AG08396 (cell line): ENCODE measurements at places on chromosomes 5 and 9.

- no peak for DNase-seq
These were observed 61.2 kb downstream of the UBAP1 start for GRCh38 chr9:34240006-34240405.

DNA sequence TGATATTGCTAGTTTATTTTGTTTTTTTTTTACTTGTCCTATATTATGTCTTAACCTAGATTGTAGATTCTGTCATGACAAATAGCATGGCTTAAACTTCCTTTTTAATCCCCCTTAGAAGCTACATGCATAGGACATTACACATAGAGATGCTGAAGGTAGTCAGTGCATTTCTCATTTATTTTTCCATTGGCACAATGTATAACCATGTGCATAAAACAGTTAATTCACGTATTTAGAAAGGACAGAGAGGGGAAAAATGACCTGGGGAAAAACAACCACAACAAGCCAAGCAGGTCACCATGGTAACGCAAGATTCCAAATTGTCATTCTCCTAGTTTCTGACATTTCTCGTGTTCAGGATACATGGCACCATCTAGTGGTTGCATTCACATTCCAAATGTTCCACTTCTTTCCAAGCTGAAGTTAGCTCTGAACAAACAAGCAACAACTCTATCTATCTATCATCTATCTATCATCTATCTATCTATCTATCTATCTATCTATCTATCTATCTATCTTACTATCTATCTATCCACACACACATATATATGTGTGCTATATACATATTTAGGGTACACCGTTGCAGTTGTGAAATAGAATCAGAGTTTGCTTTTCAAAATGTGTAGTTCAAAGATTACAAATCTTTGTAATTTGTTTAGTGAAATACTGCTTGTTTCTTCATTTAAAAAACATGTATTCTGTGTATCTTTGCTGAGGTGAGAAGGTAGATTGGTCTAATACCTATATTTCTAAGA, 487.2 kb upstream of the ST8SIA4 start:
- peak; percentile 6 for DNase-seq

GRCh38 chr9:114108016-114108833, 9.1 kb upstream of the KIF12 start:
- DNase-seq = peak; percentile 92

GRCh38 chr5:107359916-107360234, 310.9 kb downstream of the EFNA5 start:
- no peak for DNase-seq

DNA sequence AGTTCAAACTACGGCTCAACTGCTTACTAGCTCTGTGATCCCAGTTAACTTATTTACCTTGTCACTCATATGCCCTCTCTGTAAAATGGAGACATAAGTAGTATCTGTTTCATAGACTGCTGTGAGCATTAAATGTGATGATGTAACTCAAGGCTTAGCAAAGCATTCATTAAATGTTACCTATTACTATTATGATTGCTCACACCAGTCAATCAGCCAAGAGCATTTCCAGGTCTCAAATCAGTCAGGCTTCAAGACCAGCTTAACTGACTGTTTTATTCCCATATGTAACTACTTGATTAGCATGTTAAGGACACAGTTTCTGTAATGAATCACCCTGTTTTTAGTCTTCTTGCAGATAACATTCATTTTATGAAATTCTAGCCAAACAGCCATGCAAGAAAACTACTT, 413.3 kb downstream of the MLLT3 start:
- no peak for DNase-seq

DNA sequence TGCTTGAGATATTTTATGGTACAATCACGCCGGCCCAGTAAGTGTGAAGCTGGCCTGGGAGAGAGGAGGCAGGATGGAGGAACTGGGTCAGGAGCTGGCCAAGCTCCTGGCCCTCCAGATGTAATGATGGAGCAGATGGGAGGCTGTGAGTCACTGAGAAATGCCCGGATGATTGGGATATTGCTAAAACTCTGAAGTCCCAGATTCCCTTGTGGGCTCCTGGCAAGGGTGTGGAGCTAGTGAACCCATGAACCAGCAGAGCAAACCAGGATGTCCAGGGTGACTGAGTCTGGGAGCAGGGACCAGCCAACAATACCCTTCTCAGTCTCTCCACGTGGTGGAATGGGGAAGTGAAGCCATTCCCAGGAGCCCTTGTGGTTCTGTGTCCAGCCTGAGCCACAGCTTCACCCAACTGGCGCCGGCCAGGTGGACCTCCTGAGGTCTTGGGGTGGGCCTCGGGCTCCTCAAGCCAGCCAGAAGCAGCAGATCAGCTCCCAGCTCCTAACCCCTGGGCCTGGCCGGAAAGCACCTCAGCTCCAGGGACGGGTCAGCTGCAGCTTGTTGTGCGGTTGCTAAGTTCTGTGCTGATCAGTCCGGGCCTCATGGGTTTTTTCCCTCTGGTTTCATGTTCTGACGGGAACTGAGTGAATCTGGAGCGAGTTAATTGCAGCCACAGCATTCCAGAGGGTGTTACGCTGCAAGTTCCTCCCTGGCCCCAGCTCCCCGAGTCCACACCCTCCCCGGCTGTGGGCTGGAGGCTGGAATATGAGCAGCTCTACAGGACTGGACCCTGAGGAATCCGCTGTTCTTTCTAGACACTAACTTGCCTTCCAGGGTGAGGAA, 37.6 kb downstream of the DUSP1 start:
- peak; percentile 87 for DNase-seq

DNA sequence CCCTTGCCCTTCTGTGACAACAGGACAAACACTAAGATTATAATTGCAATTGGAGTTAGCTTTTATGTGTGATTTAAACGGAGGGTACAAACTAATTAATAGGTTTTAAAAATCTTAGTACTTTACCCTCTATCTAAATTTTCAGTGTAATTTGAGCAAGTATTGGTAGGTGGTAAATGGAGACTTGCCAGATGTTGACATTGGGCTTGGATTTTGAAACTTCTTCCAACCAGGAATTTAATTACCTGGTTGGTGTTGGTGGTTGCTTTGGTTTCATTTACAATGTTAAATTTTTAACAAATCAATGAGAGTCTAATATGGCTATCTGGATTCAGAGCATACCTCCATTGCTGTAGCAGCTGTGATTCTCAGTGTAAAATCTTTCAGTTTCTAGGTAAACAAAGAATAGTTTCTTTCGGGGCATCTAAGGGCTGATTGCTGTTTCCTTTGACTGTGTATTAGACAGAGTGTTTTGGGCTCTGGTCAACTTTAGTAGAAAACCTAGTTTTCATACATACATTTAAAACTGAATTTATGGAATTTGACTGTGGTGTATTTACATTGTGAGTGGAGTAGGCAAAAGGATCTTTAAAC, 1.9 kb downstream of the DAPK1 start:
- DNase-seq = no peak

- no peak for DNase-seq
These were observed 50.9 kb downstream of the MEGF9 start for GRCh38 chr9:120663380-120663779.

DNA sequence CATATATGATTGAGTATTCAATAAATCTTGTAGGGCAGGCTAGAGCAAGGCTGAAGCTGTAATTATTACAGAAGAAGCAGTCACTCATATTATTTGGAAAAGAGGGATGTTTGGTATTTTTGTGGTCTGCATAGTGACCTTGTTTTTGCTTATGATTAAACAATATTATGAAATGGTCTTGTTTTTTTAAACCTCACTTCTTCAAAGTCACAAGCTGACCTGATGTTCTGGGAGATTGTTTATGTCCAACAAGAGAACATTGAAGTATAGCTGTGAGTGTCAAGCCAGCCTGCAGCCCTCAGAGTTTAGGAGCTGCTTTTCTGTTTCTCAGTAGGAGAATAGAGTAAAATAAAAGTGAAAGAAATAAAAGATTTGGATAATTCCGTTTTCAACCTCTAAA, 342.2 kb downstream of the LRRC70 start:
- no peak for DNase-seq

DNA sequence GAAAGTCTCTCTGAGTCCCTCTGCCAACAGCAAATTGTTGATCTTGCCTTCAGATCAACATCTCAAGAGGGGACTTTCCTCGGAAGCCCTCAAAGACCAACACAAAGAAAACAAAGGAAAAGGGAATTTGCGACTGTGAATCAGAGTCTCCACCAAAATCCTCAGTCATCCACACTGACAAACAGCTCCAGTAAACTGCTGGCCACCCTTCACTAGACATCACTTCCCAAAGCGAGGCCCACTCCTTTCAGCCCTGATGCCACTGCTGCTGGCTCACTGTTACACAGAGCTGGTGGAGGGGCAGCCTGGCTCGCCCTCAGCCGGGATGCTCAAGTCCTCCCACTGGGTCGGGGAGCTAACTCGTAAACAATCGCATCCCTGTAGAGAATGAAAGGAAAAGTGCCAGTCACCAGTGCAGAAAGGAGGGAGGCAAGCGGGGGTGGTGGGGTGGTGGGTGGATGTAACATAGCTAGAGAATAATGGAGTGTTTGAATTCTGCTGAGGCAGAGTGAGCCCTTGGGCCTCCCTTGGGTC, 1.3 kb downstream of the FGF1 start:
- DNase-seq = peak; percentile 27

GRCh38 chr5:160369990-160370712, at the start of gene C1QTNF2:
C1QTNF2 (minus strand) TSS chr5:160370626; CDS start chr5:160355011, 15,615 bp downstream.
- peak; percentile 92 for DNase-seq

- no peak for DNase-seq
These were observed 358.2 kb upstream of the DMAC1 start for GRCh38 chr9:8157683-8158324.

DNA sequence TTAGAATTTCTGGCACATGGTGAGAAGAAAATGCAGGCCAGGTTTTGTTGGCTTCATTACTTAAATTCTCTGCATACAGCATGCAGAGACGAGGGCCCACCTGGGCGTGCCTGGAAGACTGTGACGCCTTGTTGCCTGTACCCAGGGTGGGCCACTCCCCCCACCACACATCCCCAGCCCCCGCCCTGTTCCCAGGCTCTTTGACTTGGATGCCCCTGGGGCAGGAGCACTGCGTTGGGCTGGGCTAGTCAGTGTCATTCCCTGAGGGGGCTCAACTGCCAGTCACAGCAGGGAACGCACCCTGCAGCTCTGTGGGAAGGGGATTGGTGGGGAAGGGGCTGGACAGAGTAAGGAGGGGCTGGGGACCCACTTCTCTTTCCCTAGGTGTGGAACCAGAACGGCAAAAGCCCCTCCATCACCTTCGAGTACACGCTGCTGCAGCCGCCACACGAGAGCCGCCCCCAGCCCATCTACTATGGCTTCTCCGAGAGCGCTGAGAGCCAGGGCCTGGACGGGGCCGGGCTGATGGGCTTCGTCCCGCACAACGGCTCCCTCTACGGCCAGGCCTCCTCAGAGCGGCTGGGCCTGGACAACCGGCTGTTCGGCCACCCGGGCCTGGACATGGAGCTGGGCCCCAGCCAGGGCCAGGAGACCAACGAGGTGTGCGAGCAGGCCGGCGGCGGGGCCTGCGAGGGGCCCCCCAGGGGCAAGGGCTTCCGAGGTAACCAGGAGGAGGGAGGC, 19.6 kb downstream of the ADAMTSL2 start:
- DNase-seq = no peak

DNA sequence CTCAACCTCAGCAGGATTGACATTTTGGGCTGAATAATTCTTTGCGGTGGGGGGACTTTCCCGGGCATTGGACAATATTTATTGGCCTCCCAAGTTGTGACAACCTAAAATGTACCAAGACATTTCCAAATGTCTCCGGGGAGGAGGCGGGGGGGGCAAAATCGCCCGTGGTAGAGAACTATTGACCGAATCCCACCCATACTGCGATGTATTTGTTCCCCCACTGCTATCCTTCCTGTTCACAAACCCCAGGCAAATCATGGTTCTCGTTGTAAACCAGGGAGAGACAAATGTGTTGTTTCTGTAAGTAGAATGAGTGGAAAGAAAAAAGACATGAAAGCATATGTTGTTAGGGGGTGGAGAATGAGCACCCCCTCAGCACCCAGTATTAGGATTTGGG, 141.9 kb downstream of the PSAT1 start:
- DNase-seq = no peak

DNA sequence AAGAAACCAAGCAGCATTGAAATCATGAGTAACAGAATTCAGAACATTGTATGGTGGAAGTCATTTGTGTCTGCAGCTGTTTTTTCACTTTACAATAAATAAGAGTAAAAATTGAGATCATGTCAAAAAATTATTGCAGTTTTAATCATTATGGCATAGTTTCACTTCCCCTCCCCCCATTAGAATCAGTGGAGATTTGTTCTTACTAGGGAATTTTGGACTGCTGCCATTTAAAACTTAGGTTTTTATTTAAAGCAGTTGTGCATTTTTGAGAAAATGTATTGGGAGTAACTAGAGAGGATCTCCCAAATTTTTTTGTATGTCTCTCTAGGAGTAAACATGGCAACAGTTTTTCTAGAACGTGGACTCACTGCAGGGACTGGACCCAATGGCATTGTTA, 20.4 kb downstream of the GTF3C4 start:
- no peak for DNase-seq

DNA sequence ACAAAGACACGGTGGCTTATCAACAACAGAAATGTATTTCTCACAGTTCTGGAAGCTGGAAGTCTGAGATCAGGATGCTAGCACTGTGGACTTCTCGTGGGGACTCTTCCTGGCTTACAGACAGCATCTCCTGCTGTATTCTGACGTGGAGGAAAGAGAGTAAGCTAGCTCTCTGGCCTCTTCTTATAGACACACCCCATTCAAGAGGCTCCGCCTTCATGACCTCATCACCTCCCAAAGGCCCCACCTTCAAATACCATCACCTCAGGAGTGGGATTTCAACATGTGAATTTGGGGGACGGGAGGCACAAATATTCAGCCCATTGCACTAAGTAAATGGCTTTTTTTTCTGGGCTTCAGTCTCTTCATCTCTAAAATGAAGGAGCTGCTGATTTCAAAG, 27.6 kb downstream of the KCNMB1 start:
- no peak for DNase-seq

GRCh38 chr9:109584205-109584604, 86.1 kb upstream of the PTPN3 start:
- no peak for DNase-seq

DNA sequence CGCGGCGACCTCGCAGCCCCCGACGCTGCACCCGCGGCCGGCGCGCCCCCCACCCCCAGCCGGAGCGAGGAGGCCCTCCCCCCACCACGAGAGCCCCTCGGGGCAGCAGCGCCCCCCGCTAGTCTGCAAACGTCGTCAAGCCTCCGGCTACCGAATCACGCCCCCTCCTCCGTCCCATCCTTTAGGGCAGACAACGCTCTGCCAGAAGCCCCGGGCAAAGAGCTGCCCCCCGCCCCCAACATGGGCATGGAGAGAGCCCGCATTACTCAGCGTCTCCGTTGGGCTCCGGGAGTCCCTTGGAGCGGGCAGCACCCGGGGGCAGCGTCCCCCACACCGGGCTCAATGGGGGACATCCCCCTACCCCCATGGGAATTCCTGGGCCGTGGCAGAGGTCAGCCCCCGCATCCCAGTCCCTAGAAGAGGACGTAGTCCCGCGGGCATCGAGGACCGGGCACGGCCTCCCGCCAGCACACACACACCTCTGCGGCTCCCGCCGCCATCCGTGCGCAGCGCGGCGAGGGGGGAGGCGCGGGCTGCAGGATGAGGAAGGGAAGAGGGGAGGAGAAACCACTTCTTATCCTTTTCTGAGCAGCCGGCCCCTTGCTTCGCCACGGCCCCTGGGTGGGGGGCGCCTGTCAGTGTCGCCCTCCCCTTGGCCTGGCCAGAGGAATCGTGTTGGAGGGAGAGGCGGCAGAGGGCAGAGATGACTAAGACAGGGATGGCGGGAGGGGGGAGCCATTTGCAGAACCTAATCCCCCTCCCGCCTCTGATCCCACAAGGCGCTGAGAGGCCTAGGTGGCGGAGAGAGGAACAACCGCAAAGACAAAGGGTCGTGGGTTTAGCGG, 750 bp downstream of the DNM1 start:
- peak; percentile 65 for DNase-seq

GRCh38 chr5:137737349-137738131, 1.7 kb upstream of the KLHL3 start:
- DNase-seq = no peak

GRCh38 chr5:78823196-78823595, 161.9 kb downstream of the ARSB start:
- no peak for DNase-seq
